ENCODE measurements at places on chromosomes 12 and 14.

- DNase-seq: no peak
Observed at GRCh38 chr12:5390174-5390799, 41.6 kb upstream of the NTF3 start.

GRCh38 chr12:89574736-89575208 lies 48.9 kb upstream of the POC1B start:
- no peak for DNase-seq

DNA sequence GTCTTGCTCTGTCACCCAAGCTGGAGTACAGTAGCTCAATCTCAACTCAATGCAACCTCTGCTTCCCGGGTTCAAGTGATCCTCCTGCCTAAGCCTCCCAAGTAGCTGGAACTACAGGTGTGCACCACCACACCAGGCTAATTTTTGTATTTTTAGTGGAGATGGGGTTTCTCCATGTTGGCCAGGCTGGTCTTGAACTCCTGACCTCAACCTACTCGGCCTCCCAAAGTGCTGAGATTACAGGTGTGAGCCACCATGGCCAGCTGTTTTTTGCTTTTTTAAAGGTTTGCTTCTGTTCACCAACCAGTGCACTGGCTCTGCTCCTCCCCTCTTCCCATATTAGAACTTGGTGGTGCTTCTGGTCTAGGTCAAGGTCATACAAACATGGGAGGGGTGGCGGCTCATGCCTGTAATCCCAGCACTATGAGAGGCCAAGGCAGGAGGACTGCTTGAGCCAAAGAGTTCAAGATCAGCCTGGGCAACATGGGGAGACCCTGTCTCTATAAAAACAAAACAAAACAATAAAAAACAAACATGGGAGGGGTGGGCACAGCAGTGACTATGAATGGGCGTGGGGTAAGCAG lies 20.4 kb upstream of the PAPOLA start:
- DNase-seq: no peak

DNA sequence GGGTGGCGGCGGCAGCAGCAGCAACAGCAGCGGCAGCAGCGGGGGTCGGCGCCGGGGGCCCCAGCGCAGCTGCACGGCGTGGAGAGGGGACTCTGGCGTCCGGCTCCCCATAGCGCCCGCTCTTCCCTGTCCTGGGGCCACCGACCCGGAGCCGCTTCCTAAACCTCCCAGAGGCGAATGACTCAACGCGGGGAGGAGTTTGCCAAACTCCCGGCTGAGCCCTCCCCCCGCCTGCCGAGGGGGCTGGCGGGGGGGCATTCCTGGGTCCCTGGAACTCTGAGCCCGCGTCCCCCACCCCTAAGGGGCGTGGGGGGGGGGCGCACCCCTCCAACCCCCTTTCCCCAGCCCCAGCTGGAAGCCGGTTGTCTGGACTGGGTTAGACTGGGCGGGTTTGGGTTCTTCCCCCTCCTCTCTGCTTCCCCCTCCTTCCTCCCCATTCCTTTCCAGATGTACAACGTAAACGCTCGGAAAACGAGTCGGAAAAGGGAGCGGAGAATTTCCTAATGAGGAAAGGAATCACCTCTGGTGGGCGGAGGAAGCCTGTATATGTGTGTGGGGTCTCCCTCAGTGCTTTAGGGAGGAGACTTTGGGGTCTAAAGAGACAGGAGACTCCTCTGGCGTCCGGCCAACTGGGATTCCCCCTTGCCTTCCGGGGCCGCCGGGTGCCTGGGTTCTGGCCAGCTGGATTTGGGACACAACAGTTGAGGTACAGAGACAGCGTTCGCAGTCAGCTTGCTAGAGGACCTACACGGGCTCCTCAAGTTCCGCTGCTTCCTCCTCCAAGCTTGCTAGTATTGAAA lies at the start of gene ITGA5:
Gene ITGA5, minus strand, starts transcription at position 179 of the 800 bp plus-strand sequence. Its CDS starts 68 bp downstream, at position 111.
- peak; percentile 54 for DNase-seq

DNA sequence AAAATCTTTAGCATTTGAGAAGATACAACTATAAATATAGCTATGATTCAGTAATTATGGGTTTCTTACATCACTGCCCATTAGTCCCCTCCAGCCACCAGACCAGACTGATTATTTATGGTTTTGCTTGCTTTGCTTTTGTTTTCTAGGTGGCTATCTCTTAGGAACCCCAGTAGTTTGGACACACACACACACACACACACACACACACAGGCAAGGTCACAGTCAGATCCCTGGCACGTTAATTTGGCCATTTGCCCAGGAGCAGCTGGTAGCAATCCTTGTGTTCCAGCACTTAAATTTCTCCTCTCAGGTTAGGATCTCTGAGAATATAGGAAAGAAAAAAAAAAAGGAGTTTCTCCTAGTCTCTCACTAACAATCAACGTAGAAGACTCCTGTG lies 90.2 kb upstream of the RESF1 start:
- no peak for DNase-seq

- DNase-seq: no peak
Observed at GRCh38 chr14:38339696-38340095, 83.8 kb upstream of the CLEC14A start.

DNA sequence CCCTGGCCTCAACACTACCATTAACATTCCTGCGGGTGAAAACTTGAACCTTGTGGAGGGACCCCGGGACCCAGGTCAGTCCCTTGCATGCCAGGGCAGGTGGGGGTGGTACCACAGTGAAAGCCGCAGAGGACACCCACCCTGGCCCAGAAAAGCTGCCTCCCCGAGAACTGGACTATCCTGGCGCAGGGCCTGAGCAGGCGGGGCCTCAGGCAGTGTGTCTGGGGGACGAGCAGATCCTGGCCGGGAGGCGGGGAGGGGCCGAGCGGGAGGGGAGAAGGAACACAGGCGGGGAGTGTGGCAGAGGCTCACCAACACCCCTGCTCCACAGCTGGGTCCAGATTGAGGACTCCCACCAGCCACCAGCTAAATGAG lies 10.0 kb downstream of the AHNAK2 start:
- peak; percentile 58 for DNase-seq

DNA sequence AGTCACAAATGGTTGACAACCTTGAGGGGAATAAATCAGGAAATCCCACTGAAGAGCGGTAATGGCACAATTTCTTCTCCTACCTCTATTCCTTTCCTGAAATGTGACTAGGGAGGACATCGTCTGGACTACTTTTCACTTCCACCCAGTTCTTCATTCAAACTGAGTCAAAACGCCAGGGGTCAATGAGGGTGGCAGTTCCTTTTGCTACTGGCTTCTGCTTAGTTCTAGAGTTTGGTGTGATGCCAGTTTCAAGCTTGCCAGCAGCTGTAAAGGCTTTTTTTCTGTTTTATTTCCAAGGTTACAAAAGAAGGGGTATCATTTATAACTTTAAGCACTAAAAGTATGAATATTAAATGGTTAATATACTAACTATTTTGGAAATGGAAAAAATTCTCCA lies 286.5 kb downstream of the SOX5 start:
- DNase-seq: no peak

DNA sequence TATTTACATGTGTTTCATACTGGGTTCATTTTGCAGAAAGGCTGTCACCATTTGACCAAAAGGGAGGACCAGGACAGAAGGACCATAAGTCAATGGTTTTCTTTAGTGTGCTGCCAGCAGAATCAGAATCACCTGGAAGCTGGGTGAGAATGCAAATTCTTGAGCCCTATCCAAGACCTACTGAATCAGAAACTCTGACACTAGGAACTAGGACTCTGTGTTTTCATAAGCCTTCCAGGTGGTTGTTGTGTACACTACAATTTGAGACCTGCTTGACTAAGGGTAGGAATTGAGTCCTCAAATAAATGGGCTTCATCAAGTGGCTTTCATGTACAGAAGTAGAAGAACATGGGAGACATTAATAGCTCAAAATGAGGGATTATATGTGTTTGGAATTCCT lies 32.2 kb downstream of the PDE6H start:
- no peak for DNase-seq

GRCh38 chr12:93407054-93407962 lies 29.6 kb downstream of the NUDT4 start:
- DNase-seq: no peak

GRCh38 chr12:132023658-132024057 lies 73.9 kb downstream of the EP400 start:
- DNase-seq: no peak

DNA sequence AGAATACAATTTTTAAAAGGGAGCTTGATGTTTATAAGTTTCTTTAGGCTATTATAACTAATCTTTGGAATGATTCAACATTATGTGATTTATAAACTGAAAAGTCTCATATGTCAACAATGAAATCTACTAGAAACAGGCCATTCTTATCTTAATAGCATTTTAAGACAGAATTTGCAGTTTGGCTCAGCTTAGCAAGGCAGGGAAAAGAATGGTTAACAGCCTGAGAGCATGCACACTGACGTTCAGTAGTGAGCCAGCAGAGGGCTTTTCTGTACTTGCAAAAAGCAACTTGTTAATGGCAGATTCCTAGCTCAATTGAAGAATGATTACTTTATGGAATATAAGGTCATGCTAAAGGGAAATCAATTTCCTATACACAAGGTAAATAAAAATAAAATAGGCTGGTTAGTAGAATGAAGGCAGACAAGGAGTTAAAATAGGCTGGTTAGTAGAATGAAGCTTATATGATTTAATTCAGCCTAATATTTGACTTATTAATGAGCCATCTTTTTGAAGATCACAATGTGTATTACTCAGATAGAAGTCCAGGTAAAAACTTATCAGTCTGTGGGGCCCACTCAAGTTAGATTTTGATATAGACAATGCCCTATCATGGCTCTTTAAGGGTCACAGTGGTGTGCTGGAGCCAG lies 95.9 kb downstream of the OTOGL start:
- peak; percentile 52 for DNase-seq

- DNase-seq: no peak
Observed at GRCh38 chr12:58295268-58295667, 353.9 kb downstream of the ATP23 start.

DNA sequence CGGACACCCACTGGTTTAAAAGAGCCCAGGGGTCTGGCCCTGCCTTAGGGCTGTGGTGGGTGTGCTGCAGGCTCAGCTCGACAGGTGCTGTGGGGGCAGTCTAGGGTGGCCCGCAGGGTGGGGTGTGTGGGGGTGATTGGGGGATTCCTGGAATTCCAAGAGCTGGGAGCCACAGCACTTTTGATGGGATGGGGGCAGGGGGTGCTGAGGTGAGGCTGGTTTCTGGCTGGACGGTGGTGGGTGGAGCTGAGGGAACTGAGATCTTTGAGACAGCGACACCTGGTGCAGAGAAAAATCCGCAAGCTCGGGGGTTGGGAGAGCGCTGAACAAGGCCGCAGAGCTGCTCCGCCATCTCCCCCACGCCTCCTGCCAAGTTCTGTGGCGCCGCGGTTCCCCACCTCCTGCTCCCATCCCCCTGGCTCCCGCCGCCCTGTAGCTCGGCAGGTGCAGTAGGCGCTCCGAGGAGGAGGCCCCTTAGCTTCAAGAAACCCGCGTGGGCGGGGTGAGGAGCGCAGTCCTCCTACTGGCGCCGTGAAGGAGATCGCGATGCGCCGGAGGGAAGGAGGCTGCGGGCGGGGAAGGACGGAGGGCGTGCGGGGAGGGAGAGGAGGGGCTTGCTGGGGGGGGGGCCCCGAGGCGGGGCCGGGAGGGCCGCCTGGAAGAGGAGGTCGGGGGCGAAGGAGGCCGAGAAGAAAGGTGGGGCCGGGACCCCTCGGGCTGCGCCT lies 1.3 kb upstream of the TEDC1 start:
- peak; percentile 80 for DNase-seq

DNA sequence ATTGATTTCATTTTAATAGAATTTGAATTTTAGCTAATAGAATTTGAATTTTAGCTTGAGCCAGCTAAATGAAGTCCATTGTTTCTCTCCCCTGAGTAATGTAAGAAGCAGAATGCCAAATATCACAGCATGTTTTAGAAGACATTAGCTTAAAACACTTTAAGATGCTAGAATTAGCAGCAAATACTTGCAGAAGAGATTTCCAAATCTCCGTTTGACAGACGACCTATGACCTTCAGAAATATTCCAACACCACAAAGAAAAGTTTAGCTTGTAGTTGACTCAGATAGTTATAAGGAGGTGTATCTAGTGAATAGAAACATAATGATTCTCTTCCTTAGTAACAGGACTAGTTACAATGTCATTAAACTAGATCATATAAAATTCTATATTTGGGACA lies 51.7 kb upstream of the MYF6 start:
- no peak for DNase-seq

- no peak for DNase-seq
Observed at GRCh38 chr12:111344254-111344875, 24.5 kb downstream of the PHETA1 start.

DNA sequence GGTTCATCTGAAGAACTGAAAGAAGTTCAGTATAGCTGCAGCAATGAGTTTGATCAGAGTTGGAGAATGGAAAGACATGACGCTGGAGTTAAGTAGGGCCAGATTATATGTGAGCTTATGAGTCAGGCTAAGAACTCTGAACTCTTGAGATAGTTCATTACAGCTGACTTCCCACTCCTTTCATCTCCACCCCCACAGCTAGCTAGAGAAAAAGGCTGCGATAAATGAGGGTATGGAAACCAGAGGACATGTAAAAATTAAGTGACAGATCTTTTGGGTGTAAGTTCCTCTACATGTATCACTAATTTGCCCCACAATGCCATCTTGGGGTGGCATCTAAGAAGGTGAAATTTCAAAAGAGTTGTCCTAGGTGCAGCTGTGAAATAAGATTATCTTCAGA lies 28.6 kb downstream of the PYM1 start:
- DNase-seq: no peak

DNA sequence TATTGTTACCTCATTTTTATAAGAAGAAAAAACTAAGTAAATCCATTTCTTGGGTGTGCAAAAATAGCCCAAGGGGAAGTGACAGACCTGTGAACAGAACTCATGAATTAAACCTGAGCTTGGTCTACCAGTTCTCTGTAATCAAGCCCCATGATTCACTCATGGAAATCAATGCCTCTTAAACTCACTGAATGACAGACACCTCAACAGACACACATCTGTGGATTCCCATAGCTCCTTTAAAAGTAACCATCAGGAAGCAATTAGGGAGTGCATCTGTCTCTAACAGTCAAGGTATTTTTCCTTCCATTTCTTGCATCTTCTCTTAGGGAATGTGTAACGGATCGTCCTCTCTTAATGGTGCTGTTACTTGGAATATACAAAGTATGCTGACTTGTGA lies 215.0 kb upstream of the EEA1 start:
- no peak for DNase-seq

DNA sequence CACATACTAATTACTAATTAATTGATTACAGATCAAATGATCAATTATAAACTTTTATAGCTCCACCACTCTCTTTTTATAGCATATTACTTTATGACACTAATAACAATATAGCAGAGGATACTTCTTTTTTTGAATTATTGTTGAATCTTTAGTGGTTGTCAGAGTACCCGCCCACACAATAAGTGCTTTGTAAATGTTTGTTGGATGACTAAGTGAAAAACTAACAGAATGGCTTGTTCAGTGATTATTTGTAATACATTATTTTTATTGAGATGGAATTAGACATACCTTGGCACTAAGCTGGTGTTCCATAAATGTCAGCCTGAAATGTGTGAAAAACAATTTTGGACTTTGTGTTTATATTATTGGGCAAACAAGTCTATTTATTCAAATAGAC lies 670.5 kb upstream of the ATXN7L3B start:
- no peak for DNase-seq

- DNase-seq: no peak
Observed at GRCh38 chr14:54251356-54251755, 145.5 kb upstream of the CDKN3 start.

All from endothelial cell (in vitro differentiated cells).